ENCODE measurements at places on chromosomes 7 and 10.

GRCh38 chr10:87585565-87586514 lies 73.8 kb upstream of the PAPSS2 start:
- H3K4me3 ChIP-seq = no peak overlapping the region
- no peak overlapping the region for H3K27ac ChIP-seq
- no peak for DNase-seq
- no peaks in the 10 kb centered on the region for H3K36me3 ChIP-seq
- no peaks in the 10 kb centered on the region for H3K27me3 ChIP-seq

GRCh38 chr7:91302794-91303193 lies 38.6 kb downstream of the FZD1 start:
- no peaks in the 10 kb centered on the region for H3K36me3 ChIP-seq
- H3K27me3 ChIP-seq = no peaks in the 10 kb centered on the region
- DNase-seq = no peak
- H3K4me1 ChIP-seq = no peaks in the 10 kb centered on the region
- H3K4me3 ChIP-seq = no peak overlapping the region

DNA sequence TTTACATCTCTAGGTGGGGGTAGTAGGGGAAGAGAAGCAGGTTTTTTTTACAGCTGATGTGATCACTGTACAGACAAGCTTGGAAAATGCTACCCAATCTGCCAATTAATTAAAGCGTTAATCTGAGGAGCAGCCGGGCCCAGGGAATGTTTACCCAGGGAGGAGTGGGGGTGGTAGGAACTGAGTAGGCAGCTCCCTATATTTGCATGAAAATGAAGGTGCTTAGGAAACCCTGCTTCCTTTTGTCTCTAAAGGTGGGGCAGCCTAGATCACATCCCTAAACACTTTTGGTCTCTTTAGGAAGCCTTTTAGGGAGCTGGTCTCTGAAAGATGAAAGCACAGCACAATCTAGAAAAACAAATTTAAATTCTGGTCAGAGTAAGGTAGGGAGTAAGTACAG lies 53.0 kb upstream of the NFKB2 start:
- H3K4me1 ChIP-seq = no peaks in the 10 kb centered on the region
- no peak overlapping the region for H3K27ac ChIP-seq
- no peak for DNase-seq
- H3K36me3 ChIP-seq = peaks cover 6% of the 10 kb centered on the region

DNA sequence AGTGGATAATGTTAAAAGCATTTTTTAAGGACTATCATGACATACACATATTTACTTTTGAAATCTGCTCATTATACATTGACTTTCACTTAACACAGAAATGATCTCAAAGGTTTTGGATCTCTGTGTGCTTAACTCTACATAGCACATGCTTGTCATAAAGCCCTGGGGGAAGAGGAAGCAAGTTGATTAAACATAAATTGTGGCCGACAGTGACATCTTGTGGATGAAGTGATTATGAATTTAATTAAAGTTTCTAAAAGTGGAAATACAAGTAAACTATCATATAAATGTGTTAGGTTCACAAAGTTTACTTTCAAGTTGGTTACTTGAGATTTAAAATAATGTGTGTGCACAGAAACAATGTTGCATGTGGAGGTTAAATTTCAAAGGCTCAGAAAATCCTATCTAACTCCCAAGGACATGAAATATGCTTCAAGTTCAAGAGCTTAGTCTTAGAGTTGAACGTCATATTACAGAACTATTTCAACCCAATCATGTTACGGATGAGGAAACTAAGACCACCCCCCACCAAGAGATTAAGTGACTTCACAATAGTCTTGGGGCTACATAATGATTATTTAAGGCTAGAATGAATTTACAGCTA lies 1247.8 kb downstream of the GATA3 start:
- H3K27me3 ChIP-seq = no peaks in the 10 kb centered on the region
- no peak overlapping the region for H3K4me3 ChIP-seq
- no peak overlapping the region for H3K27ac ChIP-seq
- no peaks in the 10 kb centered on the region for H3K36me3 ChIP-seq
- no peak for DNase-seq
- no peaks in the 10 kb centered on the region for H3K4me1 ChIP-seq

DNA sequence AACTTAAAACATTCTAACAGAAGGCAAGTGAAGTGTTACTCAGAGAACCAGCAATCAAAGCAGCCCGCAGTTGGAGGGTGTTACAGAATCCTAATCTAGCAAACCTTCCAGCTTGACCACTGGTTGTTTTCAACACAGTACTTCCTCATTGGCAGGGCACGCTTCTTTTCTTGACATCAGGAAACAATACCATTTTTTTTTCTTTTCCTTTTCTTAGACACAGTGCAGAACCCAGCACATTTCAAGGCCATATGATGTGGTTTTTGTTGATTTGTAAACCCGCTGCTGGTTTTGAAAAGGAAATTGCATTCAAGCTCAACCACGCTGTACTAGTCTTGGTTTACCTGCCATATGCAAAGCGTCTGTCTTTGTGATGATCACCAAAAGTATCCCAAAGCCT lies 33.4 kb downstream of the RHOBTB1 start:
- H3K36me3 ChIP-seq = no peaks in the 10 kb centered on the region
- no peak overlapping the region for H3K4me3 ChIP-seq
- no peaks in the 10 kb centered on the region for H3K27me3 ChIP-seq
- H3K4me1 ChIP-seq = peaks cover 4% of the 10 kb centered on the region
- H3K27ac ChIP-seq = no peak overlapping the region
- DNase-seq = no peak

GRCh38 chr7:70759674-70760073 lies 372.3 kb upstream of the GALNT17 start:
- H3K27me3 ChIP-seq = no peaks in the 10 kb centered on the region
- H3K27ac ChIP-seq = no peak overlapping the region
- no peak overlapping the region for H3K4me3 ChIP-seq
- peaks cover 21% of the 10 kb centered on the region for H3K4me1 ChIP-seq

DNA sequence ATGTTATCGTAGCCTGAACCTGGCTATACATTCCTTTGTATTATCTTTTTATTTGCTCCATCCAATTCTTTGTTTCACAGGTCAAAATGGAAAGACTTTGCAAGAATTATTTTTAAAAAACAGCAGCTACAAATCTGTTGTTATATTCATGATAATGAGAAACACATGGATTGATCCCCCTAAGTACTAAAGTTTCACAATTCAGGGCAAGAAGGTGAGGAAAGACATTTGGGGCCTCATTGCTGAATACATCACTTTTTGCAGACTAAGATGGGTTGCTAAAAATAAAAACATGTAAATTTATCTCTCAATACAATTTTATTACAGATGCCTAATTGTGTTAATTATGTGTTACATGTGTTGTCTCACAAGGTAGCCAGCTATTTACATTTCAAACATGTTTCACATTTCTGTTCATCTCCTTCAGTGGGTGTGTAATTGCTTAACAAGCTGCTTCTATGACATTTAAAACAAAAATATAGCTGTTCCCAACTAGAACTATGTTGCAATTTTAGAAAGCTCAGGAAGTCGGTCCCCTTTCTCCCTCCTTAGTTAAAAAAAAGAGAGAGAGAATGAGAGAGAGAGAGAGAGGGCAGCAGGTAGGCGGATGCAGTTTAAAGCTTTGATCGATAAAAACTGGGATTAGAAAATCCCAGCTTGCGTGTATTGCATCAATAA lies 606.3 kb upstream of the FZD8 start:
- no peaks in the 10 kb centered on the region for H3K4me1 ChIP-seq
- DNase-seq = no peak
- no peaks in the 10 kb centered on the region for H3K36me3 ChIP-seq
- no peak overlapping the region for H3K4me3 ChIP-seq
- H3K27me3 ChIP-seq = no peaks in the 10 kb centered on the region
- H3K27ac ChIP-seq = no peak overlapping the region

DNA sequence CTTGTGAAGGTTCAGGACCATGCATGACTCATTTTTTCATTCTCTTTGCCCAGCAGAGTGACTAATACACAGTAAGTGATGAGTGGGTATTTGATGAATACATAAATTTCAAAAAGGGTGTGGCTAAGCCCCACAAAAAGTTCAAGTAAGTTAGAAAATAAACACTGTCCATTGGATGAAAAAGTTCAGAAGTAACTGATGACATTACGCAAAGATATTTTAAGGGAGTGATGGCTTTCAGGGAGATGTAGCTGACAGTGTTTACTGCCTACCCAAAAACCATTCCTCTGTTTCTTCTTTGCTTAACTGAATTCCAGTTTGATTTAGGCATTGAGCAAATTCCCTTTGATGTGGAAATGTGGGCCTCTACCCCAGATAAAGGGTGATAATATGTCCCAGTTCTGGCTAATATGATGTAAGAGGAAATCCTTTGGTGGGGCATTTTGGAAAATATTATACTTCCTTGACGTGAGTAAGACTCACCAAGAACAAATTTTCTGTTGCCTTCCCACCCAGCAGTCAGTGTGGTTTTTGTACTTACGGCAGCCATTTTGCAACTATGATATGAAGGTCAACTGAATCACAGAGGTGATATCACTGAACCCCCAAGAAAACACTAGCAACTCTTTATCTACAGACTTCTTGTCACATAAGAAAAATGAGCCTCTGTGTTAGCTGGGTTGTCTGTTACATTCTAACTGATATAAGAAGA lies 29.0 kb upstream of the EBLN1 start:
- no peaks in the 10 kb centered on the region for H3K4me1 ChIP-seq
- peak; percentile 25 for DNase-seq
- peak overlapping the region; percentile 72 for H3K27ac ChIP-seq

DNA sequence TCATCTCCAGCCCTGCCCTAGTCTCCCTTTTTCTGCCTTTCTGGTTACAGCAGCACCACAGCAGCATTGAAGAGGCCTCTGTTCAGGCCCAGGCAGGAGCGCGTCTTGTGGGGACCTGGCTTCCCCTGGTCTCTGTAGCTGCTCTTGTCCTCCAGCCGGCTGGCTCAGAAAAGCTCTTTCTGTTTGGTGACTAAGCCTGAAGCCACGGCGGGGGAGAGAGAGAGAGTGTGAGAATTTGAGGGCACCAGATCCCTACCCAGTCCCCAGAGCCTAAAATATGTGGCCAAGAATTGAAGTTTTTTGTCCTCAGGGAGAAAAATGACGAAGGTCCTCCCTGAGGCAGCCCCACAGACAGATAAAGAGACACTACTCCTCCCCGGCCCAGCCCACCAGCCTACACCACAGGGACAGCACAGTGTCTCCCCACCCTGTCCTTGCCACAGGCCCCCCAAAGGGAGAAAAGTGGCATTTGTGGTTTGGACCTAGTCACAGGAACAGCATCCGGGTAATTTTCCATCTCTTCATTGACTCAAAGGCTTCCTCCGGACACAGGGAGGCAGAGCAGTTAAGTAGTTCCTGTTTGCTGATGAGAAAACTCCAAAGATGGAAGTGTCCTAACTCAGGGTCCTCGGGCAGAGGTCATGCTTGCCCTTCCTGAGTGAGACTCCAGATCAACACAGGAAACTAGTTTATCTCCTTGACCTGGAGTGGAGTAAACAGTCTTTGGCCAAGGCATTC lies 13.3 kb upstream of the FAM180A start:
- H3K4me3 ChIP-seq = no peak overlapping the region
- H3K27ac ChIP-seq = no peak overlapping the region
- H3K36me3 ChIP-seq = no peaks in the 10 kb centered on the region
- no peaks in the 10 kb centered on the region for H3K4me1 ChIP-seq
- peaks cover 3% of the 10 kb centered on the region for H3K27me3 ChIP-seq
- no peak for DNase-seq

Measured in T-cell (primary cell).